Activated naive CD4-positive, alpha-beta T cell treated with anti-CD3 and anti-CD28 coated beads for 36 hours (primary cell): ENCODE measurements at places on chromosomes 6 and 20.
A peak's percentile ranks its signal among the peaks of the same experiment; 100 is the strongest.

DNA sequence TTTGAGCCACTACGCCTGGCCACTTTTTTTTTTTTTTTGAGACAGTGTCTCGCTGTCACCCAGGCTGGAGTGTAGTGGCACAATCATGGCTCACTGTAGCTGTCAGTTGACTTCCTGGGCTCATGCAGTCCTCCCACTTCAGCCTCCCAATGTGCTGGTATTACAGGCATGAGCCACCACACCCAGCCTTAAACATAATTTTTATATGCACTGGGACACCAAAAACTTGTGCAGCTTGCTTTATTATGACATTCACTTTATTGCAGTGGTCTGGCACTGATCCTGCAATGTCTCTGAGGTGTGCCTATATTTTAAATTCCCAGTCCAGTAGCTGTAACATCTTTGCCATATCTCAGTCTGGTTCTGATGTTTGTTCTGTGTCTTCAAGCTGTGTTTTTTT is 34.7 kb downstream of the KAT14 start:
- no peak for DNase-seq

- DNase-seq: peak; percentile 35
These were observed 1.8 kb downstream of the RBCK1 start for GRCh38 chr20:409697-410559.

DNA sequence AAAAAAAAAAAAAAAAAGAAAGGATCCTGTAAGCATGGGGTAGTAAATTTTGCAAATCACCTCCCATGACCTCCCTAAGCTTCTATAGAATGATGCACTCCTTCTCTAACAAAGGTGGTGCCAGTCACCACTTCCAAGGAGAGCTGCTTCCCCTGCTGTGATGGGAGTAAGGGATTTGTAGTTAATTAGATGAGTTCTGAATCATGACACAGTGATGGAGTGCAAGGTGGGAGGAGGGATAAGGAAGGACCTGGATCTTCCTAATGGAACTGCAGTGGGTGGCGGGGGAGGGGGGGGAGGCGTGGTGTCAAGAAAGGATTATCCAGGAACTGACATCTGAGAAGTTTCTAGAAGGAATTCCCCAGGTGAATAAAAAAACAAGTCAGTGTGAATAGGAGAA is 47.8 kb downstream of the NRN1 start:
- no peak for DNase-seq

GRCh38 chr6:63263444-63263843 is 52.2 kb downstream of the FKBP1C start:
- no peak for DNase-seq

- DNase-seq: no peak
These were observed 5.9 kb upstream of the CST7 start for GRCh38 chr20:24943196-24943595.

GRCh38 chr6:41122373-41122772 is 31.8 kb downstream of the TREML1 start:
- no peak for DNase-seq

DNA sequence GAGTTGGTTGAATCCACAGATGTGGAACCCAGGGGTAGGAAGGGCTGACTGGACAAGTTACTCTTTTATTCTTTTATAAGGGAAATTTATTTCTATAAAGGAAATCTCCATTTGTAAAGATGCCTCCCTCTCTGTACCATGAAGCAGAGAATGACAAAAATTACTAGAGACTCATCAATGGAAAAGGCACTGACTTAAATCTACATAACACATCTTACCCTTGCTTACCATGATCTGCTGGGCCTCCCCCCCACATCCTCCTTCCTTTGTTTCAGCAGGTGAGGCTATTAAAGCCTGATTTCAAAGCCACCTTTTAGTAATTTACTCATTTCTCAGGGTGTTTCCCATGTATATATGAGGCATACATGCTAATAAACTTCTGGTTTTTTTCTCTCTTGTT is 130.2 kb upstream of the HDDC2 start:
- no peak for DNase-seq

DNA sequence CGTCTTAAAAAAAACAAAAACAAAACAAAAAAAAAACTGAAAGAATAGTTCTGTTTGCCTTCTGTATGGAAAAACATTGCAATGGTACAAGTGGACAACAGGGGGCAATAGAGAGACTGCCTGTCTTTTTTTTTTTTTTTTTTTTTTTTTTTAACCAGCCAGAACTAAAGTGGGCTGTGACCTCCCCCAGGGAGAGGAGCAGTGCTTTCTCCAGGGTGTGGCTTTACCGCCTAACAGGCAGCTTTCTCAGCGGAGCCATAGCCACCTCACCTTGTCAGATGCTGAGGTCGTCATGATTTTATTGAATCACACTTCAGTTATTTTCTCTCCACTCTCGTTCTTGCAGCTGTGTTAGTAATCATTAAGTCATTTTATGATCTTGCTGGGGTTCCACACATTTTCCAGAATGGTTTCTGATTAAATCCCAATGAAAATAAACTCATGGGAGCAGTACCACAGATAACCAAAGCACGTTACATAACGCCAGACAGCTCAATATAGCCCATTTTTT is 78.4 kb downstream of the GMPR start:
- DNase-seq: peak; percentile 43
